ENCODE measurements at places on chromosomes 2 and 18.

DNA sequence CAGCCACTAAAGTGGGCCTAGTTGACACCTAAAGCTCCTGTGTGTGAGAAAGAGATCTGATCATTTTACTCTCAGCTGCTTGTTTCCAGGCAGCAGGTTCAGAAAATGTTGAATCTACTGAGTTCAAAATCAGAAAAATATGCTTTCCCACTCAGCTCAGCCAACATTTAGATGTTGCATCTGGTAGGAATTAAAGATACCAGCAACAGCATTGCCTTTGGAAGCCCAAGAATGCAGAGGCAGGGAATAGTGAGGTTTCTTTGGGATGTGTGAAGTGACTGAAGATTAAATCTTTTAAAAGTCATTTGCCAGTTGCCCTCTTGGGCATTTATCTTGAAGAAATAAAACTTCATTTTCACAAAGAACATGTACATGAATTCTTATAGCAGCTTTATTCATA lies 33.9 kb upstream of the DOCK10 start:
- H3K27me3 ChIP-seq, result peaks cover 4% of the 10 kb centered on the region
- no peak overlapping the region for H3K27ac ChIP-seq

DNA sequence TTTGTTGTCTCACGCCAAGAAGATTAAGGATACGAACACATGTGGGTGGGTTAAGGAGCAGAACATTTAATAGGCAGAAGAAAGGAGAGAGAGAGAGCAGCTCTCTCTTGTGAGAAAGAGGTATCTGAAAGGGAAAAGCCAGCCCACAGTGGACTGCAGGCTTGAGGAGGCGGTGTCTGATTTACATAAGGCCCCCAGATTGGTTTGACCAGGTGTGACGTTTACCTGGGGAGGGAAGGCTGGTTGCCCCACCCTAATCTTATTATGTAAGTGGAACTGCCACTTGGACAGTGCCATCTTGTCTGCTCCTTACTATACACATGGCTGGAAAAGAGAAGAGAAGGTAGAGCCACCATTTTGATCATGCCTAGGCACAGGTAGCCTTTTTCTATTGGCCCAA lies 189.2 kb downstream of the NCK2 start:
- no peak overlapping the region for H3K27ac ChIP-seq
- no peak for DNase-seq
- peaks cover 27% of the 10 kb centered on the region for H3K4me1 ChIP-seq

- H3K4me1 ChIP-seq, result no peaks in the 10 kb centered on the region
- no peak for DNase-seq
- no peaks in the 10 kb centered on the region for H3K36me3 ChIP-seq
- no peaks in the 10 kb centered on the region for H3K27me3 ChIP-seq
- no peak overlapping the region for H3K27ac ChIP-seq
Observed at GRCh38 chr2:146068051-146068450, 1548.1 kb upstream of the ZEB2 start.

DNA sequence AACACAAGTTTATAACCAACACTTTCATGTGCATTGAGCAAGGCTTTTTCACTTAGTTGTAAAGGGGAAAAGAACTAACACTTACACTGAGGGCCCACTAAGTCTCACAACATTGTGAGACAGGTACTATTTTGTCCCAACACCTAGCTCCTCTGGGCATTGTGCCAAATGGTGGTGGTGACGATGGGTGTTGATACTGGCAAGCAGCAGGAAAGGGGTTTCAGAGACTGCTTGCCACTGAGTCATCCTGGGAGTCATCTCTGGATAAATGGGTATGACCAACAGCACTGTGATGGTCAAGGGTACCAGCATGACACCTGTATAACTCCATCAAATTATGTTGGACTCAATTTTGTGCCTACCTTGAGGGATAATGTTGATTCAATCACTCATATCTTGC lies 138.8 kb upstream of the ITGA6 start:
- peaks cover 14% of the 10 kb centered on the region for H3K4me1 ChIP-seq
- DNase-seq, result peak; percentile 29
- no peak overlapping the region for H3K27ac ChIP-seq
- no peak overlapping the region for H3K4me3 ChIP-seq
- peaks cover 3% of the 10 kb centered on the region for H3K36me3 ChIP-seq
- no peaks in the 10 kb centered on the region for H3K27me3 ChIP-seq

- peaks cover 11% of the 10 kb centered on the region for H3K36me3 ChIP-seq
- H3K4me3 ChIP-seq, result peak overlapping the region; percentile 95
- H3K27me3 ChIP-seq, result peaks cover 5% of the 10 kb centered on the region
Observed at GRCh38 chr2:20649976-20650375, 922 bp downstream of the HS1BP3 start.

GRCh38 chr2:163008642-163009041 lies 170.1 kb upstream of the KCNH7 start:
- H3K4me3 ChIP-seq, result no peak overlapping the region
- H3K36me3 ChIP-seq, result no peaks in the 10 kb centered on the region
- no peaks in the 10 kb centered on the region for H3K27me3 ChIP-seq
- H3K4me1 ChIP-seq, result no peaks in the 10 kb centered on the region

DNA sequence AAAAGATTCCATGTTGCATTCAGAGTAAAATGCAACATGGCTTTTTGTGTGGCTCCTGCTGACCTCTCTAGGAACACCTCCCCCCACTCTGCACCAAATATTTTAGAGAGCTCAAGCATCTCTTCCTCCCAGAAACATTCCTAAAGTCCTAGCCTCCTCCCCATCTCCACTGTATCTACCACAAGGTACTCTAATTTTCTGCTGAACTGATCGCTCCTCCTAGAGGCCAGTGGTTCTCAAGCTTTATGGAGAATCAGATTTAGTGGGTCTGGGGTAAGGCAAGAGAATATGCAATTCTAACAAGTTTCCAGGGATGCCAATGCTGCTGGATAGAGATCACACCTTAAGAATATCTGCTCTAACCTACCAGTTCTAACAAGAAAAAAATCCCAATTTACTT lies 89.5 kb upstream of the HNRNPA3 start:
- H3K27me3 ChIP-seq, result peaks cover 54% of the 10 kb centered on the region
- DNase-seq, result no peak
- no peaks in the 10 kb centered on the region for H3K4me1 ChIP-seq
- H3K36me3 ChIP-seq, result no peaks in the 10 kb centered on the region

DNA sequence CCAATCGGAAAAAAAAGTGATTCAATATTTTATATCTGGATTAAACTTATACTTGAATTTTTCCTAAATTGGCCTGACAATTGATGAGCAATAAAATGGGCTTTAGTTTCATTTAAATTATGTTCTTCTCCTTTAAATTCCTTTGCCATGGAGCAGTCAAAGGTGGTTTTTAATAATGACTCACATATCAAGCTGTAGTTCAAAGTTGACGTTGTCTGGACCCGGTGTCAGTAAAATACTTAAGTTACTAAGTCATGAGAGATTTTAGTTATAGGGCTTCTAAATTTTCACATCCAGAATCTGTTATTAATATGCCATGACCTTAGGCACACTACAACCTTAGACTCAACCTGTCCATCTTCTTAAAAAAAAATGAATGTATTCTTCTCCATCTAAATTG lies 62.5 kb downstream of the CDH2 start:
- no peaks in the 10 kb centered on the region for H3K4me1 ChIP-seq
- no peaks in the 10 kb centered on the region for H3K27me3 ChIP-seq
- no peak overlapping the region for H3K27ac ChIP-seq

DNA sequence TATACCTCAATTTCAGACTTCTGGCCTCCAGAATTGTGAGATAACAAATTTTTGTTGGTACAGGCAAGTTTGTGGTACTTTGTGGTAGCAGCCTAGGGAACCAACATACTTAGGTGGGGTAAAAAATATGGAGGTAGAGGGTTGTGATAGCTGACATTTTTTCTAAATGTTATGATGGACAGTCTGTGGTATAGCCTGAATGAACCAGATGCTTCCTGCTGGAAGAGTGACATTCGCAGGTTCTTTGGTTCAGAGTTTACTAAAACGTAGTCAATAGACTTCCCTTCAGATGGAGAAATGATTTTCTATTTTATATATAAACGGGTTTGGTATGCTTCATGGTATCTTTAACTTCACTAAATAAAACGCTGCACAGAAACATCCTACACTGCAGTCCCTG lies 42.8 kb downstream of the PMAIP1 start:
- DNase-seq, result no peak
- H3K27ac ChIP-seq, result no peak overlapping the region
